ENCODE measurements at places on chromosomes 12 and 14.

- no peaks in the 10 kb centered on the region for H3K4me1 ChIP-seq
- no peak overlapping the region for H3K27ac ChIP-seq
- H3K4me3 ChIP-seq = no peak overlapping the region
- H3K27me3 ChIP-seq = peaks cover 11% of the 10 kb centered on the region
- DNase-seq = no peak
These were observed 13.5 kb upstream of the MYH6 start for GRCh38 chr14:23421594-23421993.

GRCh38 chr12:28460420-28461130 lies 270.3 kb downstream of the CCDC91 start:
- no peak overlapping the region for H3K27ac ChIP-seq
- no peak for DNase-seq
- H3K4me1 ChIP-seq = peaks cover 4% of the 10 kb centered on the region
- H3K36me3 ChIP-seq = no peaks in the 10 kb centered on the region
- no peaks in the 10 kb centered on the region for H3K27me3 ChIP-seq

GRCh38 chr12:60863421-60863820 lies 1267.6 kb downstream of the SLC16A7 start:
- no peaks in the 10 kb centered on the region for H3K4me1 ChIP-seq
- H3K27me3 ChIP-seq = no peaks in the 10 kb centered on the region
- H3K36me3 ChIP-seq = no peaks in the 10 kb centered on the region
- no peak for DNase-seq
- no peak overlapping the region for H3K27ac ChIP-seq
- no peak overlapping the region for H3K4me3 ChIP-seq

GRCh38 chr12:115320451-115320850 lies 636.5 kb upstream of the TBX3 start:
- peaks cover 1% of the 10 kb centered on the region for H3K27me3 ChIP-seq
- no peak overlapping the region for H3K27ac ChIP-seq
- no peak overlapping the region for H3K4me3 ChIP-seq
- no peaks in the 10 kb centered on the region for H3K4me1 ChIP-seq
- no peak for DNase-seq

DNA sequence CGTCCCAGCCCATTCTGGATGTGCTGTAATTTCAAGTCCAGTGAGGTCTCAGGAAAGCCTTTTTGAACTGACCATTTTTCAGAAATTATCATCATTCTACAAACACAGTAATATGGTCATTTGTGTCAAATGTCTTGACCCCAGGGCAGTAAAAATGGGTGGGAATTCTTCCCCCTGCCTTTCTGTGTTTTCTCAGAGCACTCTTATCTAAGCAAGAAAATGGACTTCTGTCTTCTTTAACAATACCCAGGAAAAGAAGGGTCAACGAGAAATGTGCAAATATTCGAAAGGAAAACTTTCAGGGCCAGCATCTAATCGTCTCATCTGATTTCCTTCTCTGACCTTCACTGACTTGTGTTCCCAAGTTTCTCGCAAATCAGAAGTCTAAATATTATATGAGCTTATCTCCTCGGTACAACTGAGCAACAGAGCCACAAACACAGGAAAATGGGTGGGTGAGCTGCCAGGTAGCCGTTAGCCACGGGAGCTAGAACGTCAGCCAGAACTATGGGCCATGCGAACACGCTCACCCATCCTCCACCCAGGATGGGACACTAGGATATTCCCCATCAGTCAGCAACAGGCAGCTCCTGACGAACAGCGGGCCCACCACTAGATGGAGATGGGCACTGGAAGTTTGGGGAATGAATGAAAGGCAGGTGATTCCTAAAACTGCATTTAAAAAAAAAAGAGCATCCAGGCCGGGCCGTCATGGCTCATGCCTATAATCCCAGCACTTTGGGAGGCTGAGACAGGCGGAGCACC lies 57.1 kb downstream of the VWF start:
- H3K36me3 ChIP-seq = peaks cover 7% of the 10 kb centered on the region
- H3K27me3 ChIP-seq = peaks cover 12% of the 10 kb centered on the region
- peak; percentile 59 for DNase-seq
- peak overlapping the region; percentile 45 for H3K27ac ChIP-seq

- no peaks in the 10 kb centered on the region for H3K4me1 ChIP-seq
- H3K4me3 ChIP-seq = no peak overlapping the region
- H3K36me3 ChIP-seq = no peaks in the 10 kb centered on the region
- DNase-seq = no peak
These were observed 20.1 kb upstream of the PPFIA2 start for GRCh38 chr12:81779216-81779615.

DNA sequence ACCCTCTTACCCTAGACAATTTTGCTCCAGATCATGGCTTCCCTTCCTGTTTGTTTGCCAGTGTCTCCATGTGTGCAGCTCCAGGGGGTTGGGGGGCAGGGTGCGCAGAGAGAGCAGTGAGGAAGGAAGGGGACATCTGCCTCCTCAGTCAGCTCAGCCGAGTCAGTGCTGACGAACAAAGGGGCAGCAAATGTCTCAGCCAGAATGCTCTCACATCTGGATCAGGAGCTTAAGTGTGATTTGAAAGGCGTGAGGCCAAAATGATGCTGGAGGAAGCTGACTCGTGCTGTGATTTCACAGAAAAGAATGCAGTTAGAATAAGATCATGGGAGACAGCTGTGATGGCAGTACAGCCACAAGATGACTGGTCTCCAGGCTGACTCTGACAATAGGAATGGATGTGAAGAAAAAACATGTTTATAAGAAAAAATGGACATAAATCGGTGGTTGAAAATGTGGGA lies 27.1 kb upstream of the CDK17 start:
- no peak overlapping the region for H3K4me3 ChIP-seq
- peaks cover 13% of the 10 kb centered on the region for H3K4me1 ChIP-seq

DNA sequence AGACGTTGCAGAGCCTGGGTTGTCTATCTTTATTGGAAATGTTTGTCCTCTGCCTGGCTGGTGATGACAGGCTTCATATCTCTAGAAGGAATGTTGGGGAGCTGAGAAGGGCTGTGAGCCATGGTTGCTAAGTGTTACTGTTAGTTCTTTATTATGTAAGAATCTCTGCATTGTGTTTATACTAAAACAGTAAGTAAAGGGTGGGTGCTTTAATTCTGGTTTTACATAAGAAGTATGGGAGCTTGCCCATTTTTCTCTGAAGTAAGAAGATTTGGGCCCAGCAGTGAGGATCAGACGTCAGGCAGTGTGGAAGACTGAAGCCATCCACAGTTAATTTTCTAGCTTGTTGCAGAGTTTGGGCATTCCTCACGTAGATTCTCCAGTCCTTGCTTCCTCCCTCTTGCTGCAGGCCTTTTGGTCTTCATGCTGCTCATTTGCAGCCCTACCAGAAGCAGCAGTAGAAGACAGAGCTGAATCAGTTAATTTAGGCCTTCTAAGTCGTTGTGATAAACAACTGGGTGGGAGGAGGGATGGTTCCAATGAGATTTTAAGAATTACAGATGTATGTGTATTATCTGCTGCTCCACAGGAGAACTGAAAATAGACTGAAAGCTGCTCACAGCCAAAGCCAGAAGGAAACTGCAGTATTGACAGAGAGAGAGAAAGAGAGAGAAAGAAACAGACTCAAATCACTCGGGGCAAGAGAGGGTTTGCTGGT lies 21.4 kb downstream of the WNT5B start:
- no peak for DNase-seq
- H3K36me3 ChIP-seq = peaks cover 3% of the 10 kb centered on the region
- H3K4me1 ChIP-seq = no peaks in the 10 kb centered on the region

DNA sequence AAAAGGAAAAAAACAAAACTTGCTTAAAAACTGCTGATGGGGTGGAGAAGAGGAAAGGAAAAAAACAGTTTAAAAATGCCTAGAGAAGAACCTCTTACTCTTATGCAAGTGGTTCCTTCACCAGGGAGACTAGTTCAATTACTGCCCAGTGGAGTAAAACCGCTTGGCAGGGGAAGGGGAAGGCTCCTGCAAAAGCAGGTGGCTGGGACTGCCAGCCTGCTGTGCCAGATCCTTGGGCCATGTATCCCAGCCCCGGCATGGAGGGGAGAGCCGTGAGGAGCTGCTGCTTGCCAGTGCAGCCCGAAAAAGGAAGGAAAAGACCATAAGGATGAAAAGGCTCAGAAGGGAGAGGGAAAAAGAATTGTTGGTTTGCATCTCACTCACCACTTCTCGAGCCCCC lies 123.0 kb downstream of the FSCB start:
- H3K36me3 ChIP-seq = peaks cover 11% of the 10 kb centered on the region
- H3K4me3 ChIP-seq = peak overlapping the region; percentile 56
- no peak for DNase-seq
- no peak overlapping the region for H3K27ac ChIP-seq
- H3K27me3 ChIP-seq = peaks cover 7% of the 10 kb centered on the region

DNA sequence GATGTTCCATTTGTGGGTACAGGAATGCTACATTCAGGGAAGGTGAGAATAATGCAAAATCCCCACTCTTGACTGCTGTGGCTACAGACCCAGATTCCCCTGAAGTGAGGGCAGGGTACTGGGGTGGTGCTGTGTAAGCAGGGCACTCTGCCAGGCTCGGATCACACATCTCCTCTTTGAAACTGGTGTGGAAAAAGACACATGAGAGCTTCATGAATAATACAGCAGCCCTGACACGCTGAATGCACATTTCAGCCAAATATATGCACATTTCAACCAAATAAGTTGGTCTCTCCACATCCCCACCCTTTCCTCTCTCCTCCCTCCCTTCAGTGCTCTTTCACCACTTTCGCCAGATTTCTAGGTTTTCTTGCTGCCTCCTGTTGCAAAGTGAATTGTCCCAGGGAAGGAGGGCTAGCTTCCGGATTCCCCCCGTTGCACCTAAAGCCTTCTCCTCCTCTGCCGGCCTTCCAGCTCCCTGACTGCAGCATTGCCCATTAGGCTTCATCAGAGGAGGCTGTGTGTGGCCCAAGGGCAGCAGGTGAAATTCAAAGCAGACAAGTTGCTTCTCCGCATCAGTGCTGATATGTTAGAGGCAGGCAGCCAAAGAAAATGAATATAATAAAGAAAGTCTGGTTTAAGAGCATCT lies 118.2 kb upstream of the TMCC3 start:
- peaks cover 42% of the 10 kb centered on the region for H3K4me1 ChIP-seq
- no peak for DNase-seq
- H3K4me3 ChIP-seq = no peak overlapping the region
- H3K27me3 ChIP-seq = peaks cover 5% of the 10 kb centered on the region

DNA sequence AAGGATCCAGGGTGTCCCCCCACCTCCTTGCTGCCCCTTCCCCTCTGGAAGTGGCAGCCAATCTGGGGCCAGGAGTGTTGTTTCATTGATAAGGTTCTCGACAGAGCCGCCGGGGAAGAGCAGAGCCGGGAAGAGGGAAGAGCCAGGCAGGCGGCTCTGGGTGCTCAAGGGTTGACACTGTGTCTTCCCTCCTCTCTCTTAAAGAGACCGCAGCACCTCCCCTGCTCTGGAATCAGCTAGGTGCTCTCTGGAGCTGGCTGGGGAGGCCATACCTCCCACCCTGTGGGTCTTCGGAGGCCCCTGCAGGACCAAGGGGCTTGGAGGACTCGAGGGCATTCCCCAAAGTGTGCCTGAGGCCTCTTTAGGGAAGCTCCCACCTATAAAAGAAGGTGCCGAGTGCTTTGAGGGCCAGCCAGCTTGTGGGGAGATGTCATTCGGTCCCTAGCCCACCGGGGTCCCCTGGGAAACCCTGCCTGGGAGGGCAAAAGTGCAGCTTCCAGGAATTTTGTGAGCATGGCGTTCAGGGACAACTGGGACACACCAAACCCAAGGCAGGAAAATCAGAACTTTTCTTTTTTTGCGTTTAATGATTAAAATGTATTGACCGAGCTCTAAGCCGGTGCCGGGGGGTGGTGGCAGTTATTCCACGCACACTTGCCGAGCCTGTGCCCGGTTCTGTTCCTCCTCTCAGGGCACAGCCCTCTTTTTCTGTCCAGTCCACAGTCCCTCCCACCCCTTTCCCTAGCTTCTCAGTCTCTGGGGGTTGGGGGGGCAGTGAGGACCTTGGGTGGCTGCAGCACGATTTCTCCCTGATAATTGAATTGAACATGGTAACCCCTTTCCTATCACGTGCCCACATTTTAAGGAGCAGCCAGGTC lies 3.0 kb downstream of the SETD1B start:
- peaks cover 22% of the 10 kb centered on the region for H3K27me3 ChIP-seq
- H3K27ac ChIP-seq = peak overlapping the region; percentile 92
- peaks cover 21% of the 10 kb centered on the region for H3K4me1 ChIP-seq
- H3K4me3 ChIP-seq = peak overlapping the region; percentile 92
- H3K36me3 ChIP-seq = peaks cover 23% of the 10 kb centered on the region

- no peak for DNase-seq
- H3K36me3 ChIP-seq = peaks cover 12% of the 10 kb centered on the region
- H3K27ac ChIP-seq = peak overlapping the region; percentile 88
- H3K27me3 ChIP-seq = peaks cover 10% of the 10 kb centered on the region
- H3K4me3 ChIP-seq = peak overlapping the region; percentile 97
These were observed 1.8 kb downstream of the CDK2AP1 start for GRCh38 chr12:123269896-123270213.

- peaks cover 3% of the 10 kb centered on the region for H3K27me3 ChIP-seq
- H3K4me3 ChIP-seq = no peak overlapping the region
- no peaks in the 10 kb centered on the region for H3K4me1 ChIP-seq
- no peaks in the 10 kb centered on the region for H3K36me3 ChIP-seq
- DNase-seq = no peak
These were observed 10.8 kb upstream of the GTF2A1 start for GRCh38 chr14:81231540-81231939.

- H3K4me3 ChIP-seq = no peak overlapping the region
- H3K36me3 ChIP-seq = no peaks in the 10 kb centered on the region
- peaks cover 17% of the 10 kb centered on the region for H3K4me1 ChIP-seq
- DNase-seq = no peak
- H3K27me3 ChIP-seq = peaks cover 20% of the 10 kb centered on the region
- H3K27ac ChIP-seq = no peak overlapping the region
These were observed 2.2 kb downstream of the SCARB1 start for GRCh38 chr12:124861492-124861891.

DNA sequence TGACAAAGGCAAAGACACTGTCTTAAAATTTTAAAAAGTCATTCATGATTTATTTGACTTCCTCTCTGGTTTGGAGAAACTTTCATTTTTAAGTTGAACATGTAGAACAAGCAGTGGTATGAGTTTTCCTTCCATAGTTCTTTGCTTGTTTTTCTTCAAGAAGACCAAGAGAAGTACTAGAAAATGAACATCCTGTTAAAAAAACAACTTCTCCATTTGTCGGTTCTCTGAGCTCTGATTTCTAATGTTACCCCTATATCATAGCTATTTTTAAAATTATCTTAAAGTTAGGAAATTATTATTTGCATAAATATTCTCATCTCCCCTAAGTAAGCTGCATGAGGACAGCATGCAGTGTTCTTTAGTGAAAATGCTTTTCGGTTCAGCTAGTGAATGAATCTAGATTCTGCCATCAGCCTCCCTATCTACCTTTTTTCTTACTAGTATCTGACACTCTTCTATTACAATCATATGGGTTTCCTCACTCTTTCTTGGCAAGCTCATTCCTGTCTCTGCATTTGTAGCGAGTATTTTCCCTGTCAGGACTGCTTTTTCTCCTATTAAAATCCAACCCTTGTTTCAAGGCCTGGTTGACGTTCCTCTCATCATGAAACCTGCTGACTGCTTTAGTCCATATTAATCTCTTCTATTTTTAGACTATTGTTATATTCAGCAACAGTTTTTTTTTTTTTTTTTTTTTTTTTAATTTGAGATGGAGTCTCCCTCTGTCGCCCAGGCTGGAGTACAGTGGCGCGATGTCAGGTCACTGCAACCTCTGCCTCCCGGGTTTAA lies 15.8 kb downstream of the DIP2B start:
- H3K27ac ChIP-seq = peak overlapping the region; percentile 38
- peaks cover under 1% of the 10 kb centered on the region for H3K36me3 ChIP-seq
- H3K4me3 ChIP-seq = no peak overlapping the region
- no peak for DNase-seq
- no peaks in the 10 kb centered on the region for H3K27me3 ChIP-seq

- no peak overlapping the region for H3K27ac ChIP-seq
- no peak overlapping the region for H3K4me3 ChIP-seq
- peaks cover 10% of the 10 kb centered on the region for H3K27me3 ChIP-seq
These were observed 7.1 kb upstream of the TDG start for GRCh38 chr12:103958621-103959020.

- no peaks in the 10 kb centered on the region for H3K27me3 ChIP-seq
- peaks cover 8% of the 10 kb centered on the region for H3K4me1 ChIP-seq
- H3K27ac ChIP-seq = no peak overlapping the region
- H3K4me3 ChIP-seq = no peak overlapping the region
These were observed 190.7 kb upstream of the CCND2 start for GRCh38 chr12:4082809-4083403.
